ENCODE measurements at places on chromosomes 16 and 17. TPM values are rescaled to one million over a fixed set of nuclear protein-coding genes. Genes with fewer than 3 reads are reported as not detected.

UTS2R gene
- total RNA-seq = not detected

TNK1 gene
- 2.1 TPM for total RNA-seq

OR1F1 gene
- total RNA-seq = not detected

ZNF174 gene
- total RNA-seq = 13.5 TPM

DNA sequence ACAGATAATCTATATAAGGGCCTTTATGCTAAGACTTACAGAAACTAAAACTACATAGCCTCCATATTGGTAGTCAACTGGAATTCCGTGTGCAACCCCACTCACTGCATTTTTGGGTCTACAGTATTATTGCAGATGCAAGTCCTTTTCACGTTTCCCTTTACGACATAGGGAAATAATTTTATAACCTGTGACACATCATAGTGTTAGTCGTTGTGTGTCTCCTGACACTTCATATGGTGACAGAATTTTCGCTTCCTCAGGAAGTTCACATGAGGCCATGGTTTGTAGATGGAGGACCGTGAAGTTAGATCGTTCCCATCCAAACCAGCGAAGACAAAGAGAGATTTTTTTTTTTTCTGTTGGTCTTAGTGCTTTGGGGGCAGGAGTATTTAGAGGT lies 15.7 kb upstream of the MRC2 start:
- H3K27ac ChIP-seq = no peak overlapping the region
- H3K4me3 ChIP-seq = no peak overlapping the region
- H3K36me3 ChIP-seq = no peaks in the 10 kb centered on the region
- H3K4me1 ChIP-seq = no peaks in the 10 kb centered on the region
- DNase-seq = no peak
- H3K27me3 ChIP-seq = no peaks in the 10 kb centered on the region

DNA sequence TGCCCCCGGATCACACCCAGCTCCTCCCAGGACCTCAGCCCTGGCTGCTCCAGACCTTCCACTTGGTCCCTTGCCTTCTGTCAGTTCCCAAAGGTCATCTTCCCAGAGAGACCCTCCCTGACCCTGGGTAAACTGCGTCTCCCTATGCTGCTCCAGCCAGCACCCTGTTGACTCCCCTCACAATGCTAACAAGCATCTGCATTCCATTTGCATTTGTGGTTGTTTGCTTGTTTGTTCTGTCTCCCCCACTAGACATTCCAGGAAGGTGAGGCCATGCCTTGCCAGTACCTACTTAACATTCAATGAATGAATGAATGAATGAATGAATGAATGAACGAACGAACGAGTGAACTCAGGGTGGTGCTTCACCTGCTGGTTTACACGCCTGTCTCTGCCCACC lies 171.2 kb downstream of the WSCD1 start:
- H3K36me3 ChIP-seq = no peaks in the 10 kb centered on the region
- no peak overlapping the region for H3K27ac ChIP-seq
- no peak overlapping the region for H3K4me3 ChIP-seq

DNA sequence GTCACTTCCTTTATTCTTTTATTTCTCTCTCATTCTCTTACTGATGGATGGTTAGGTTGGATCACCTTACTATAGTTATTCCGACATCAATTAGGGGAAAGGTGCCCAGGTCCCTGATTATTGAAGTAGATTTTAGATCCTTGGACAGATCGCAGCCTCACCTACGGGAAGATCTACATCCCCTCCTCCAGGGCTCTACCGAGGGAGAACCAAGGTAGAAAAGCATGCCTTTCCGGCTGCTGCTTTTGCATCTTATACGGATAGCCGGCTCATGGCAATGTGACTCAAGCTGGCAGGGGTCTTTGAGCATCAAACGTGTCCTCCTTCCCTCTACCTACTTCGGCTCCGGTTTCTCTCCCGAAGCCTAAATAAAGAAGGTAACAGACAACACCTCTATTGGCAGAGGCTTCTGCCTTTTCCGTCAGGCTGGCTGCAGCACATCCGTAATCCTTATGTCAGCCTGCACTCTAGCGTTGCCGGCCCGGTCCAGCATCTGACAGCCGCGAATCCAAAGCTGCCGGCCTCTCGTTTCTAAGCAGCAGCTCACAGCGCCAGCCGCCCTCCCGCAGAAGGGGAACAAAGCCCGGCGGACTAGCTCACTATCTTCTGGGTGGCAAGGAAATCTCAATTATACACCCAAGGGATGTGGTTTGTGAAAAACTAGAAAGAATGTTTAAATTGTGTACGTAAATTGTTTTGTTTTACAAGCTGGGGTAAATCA lies 46.9 kb downstream of the IRX6 start:
- no peaks in the 10 kb centered on the region for H3K4me1 ChIP-seq
- no peaks in the 10 kb centered on the region for H3K27me3 ChIP-seq
- H3K4me3 ChIP-seq = no peak overlapping the region
- no peaks in the 10 kb centered on the region for H3K36me3 ChIP-seq
- peak; percentile 27 for DNase-seq

- no peaks in the 10 kb centered on the region for H3K36me3 ChIP-seq
- no peak overlapping the region for H3K27ac ChIP-seq
- no peaks in the 10 kb centered on the region for H3K27me3 ChIP-seq
Measured at GRCh38 chr17:8776881-8777280, 18.5 kb upstream of the SPDYE4 start.

DNA sequence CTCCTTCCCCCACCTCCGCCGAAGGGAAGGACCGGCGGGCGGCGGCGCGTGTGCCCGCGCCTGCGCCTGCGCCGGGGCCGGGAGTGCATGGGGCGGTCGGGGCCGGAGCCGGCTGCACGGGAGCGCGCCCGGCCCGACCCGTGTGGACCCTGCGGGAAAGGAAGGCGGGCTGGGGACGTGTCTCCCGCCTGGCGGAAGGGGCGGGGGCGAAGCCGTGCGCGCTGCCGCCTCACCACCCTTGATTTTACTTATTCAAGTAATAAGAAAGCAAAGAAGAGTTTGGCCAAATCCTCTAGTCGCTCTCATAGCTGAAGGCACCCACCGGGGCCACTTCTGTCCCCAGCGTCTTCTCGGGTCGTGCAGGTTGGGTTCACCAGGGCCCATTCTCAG lies 596 bp upstream of the PFN1 start:
- H3K36me3 ChIP-seq = no peaks in the 10 kb centered on the region
- H3K4me1 ChIP-seq = peaks cover 12% of the 10 kb centered on the region
- H3K4me3 ChIP-seq = peak overlapping the region; percentile 82

- H3K4me1 ChIP-seq = no peaks in the 10 kb centered on the region
- no peak overlapping the region for H3K27ac ChIP-seq
- no peaks in the 10 kb centered on the region for H3K36me3 ChIP-seq
- no peak overlapping the region for H3K4me3 ChIP-seq
- DNase-seq = no peak
Measured at GRCh38 chr17:5391678-5392077, 27.8 kb downstream of the NUP88 start.

DNA sequence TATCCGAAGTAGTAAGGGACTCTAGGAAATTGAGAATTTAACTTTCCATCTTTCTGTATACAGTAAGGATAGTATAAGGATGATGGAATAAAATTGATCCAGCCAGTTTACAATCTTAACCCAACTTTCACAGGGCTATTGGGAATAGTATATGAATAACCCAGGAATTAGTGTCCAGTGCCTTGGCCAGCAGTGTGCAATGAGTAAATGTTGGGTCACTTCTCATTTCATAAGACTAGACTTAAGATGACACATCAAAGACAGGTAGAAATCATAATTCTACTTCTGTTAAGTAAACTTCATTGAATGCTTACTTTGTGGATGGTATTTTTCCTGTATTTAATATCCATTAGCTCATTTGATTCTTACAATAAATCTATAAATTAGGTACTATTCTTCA lies 949.6 kb upstream of the GOT2 start:
- H3K4me1 ChIP-seq = no peaks in the 10 kb centered on the region
- no peak for DNase-seq
- no peaks in the 10 kb centered on the region for H3K36me3 ChIP-seq
- no peak overlapping the region for H3K27ac ChIP-seq
- no peak overlapping the region for H3K4me3 ChIP-seq

GRCh38 chr16:11224096-11224893 lies 31.7 kb downstream of the SOCS1 start:
- H3K27me3 ChIP-seq = no peaks in the 10 kb centered on the region
- peak; percentile 41 for DNase-seq
- no peaks in the 10 kb centered on the region for H3K36me3 ChIP-seq
- H3K4me3 ChIP-seq = no peak overlapping the region

GRCh38 chr17:76714822-76715495 lies 4.2 kb upstream of the MXRA7 start:
- H3K4me1 ChIP-seq = no peaks in the 10 kb centered on the region
- H3K36me3 ChIP-seq = no peaks in the 10 kb centered on the region
- no peak overlapping the region for H3K4me3 ChIP-seq

GRCh38 chr17:49201481-49201927 lies 8.9 kb downstream of the GNGT2 start:
- no peaks in the 10 kb centered on the region for H3K36me3 ChIP-seq
- H3K4me1 ChIP-seq = no peaks in the 10 kb centered on the region
- H3K27me3 ChIP-seq = no peaks in the 10 kb centered on the region
- no peak for DNase-seq
- H3K4me3 ChIP-seq = no peak overlapping the region
- H3K27ac ChIP-seq = no peak overlapping the region

Data from uterus (tissue), 4 donors.